ENCODE measurements at places on chromosomes 7 and 10. TPM values are rescaled to one million over a fixed set of nuclear protein-coding genes. Genes with fewer than 3 reads are reported as not detected.

DNA sequence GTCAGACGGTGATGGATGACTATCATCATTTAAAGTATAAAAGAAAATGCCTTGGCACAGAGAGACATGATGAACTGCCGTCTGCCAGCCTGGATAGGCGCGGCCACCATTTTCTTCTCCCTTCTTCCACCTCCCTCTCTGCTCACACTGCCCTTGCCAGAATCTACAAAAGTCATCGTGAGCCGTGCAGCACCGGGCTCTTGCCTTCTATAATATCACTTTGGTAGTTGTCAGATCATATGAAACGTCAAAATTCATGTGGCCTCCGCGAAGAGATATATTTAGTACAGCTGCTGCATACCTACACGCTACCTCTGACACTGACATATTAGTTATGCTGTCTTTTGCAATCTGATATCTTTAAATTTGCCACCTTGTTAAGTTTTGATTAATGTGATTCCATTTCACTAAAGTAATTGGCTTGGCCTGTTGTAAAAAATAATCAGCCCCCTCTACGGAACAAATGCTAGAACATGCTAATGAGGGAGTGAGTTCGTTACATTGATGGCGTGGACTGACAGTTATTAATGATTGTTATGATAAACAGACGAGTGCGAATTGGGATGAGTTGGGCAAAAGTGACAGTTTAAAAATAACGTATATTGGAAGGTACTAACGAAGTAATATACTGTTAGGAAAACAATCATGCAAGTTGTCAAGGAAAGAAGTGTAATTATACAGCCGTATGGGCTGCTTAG is 214.9 kb downstream of the LRMDA start:
- no peak for DNase-seq

DNA sequence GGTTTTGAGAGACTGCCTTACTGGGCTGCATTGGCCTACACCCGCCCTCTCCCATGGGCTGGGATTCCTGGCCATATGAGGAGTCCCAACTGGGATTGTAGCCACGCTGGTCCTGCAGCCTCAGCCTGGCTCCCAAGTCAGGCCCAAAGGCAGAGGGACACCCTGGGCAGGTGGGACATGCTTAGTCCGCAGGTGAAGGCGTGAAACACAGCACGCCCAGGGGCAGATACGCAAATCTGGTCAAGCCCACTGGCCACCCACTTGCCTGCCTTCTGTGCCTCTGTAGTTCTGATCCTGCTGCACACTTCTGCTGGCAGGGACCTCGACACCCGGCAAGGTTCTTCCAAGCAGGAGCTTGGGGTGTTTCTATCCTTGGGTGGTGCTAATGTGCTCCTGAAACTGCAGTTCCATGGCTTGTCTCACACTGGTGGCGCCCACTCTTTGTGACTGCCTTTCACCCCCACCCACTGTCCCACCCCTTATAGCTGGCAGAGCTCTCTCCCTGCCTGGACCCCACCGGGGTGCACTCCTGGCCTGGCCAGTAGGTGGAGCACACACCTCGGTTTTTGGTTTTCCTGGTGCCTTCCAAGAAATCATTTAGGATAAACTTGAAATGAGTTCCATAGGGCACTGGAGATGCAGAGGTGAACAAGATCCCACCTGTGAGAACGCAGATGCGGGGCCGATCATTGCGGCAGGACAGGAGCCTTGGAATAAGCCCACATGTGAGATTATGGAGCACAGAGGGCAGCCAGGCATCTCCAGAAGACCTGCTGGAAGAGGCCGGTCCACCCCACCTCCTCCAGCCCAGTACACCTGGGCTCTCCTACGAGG is 47.9 kb downstream of the MKI67 start:
- peak; percentile 49 for DNase-seq

GRCh38 chr10:23469596-23470237 is 30.8 kb downstream of the OTUD1 start:
- DNase-seq, result no peak

DNA sequence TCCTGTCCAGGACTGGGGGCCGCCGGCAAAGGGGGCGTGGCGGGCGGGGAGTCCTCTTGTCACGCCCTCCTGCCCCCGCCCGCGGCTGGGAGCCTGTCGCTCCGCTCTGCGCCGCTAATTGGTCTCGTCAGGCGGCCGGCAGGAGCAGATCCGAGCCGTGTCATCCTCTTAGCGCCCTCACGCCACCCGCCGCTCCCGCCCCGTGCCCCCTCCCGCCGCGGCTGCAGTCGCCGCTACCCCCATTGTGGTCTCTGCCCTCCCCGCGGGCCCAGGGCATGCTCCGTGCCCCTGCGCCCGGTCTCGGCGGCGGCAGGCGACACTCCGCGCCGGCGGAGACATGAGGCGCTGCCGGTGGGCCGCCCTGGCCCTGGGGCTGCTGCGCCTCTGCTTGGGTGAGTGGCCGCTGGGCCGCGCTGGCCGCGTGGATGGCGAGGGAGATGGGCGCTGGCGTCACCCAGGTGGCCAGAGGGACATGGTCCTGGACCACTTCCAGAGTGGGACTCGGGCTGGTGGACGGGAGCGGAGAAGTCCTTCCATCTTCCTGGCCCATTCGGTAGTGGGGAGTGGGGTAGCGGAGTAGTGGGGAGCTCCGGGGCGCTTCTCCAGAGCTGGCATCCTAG is at the start of gene CDHR1:
Gene CDHR1, plus strand, starts transcription at position 114 of the 620 bp plus-strand sequence. Its CDS starts 224 bp downstream, at position 338.
- DNase-seq, result no peak

DNA sequence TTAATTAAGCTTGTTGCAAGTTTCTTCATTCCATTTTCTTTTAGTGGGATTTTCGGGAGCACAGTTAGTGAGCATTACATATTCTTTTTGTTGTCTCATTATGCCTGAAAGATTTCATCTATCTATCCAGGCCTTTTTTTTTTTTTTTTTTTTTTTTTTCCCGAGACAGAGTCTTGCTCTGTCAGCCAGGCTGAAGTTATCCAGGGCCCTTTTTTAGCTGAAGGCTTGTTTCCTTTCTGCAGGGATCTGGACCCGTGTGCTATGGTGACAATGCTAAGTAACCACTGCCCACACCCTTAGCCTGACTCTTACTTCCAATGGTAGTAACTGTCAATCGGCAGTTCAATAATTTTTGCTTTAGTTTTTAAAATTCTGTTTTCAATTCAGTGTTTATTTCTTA is 190.8 kb upstream of the MTPN start:
- no peak for DNase-seq

- no peak for DNase-seq
Measured at GRCh38 chr10:88831709-88832108, 19.9 kb downstream of the ANKRD22 start.

DNA sequence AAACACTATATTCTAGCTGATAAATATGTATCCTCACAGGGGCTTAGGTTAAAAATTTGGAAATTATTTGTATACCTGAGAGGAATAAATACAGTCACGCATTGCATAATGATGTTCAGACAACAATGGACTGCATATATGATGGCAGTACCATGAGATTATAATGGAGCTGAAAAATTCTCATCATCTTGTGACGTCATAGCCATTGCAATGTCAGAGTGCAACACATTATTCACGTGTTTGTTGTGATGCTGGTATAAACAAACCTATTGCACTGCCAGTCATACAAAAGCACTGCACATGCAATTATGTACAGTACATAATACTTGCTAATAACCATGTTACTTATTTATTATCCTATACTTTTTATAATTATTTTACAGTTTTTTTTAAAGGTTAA is 31.4 kb downstream of the STEAP1B start:
- no peak for DNase-seq

- peak; percentile 49 for DNase-seq
Measured at GRCh38 chr7:141227454-141227853, 153.6 kb downstream of the TMEM178B start.

DNA sequence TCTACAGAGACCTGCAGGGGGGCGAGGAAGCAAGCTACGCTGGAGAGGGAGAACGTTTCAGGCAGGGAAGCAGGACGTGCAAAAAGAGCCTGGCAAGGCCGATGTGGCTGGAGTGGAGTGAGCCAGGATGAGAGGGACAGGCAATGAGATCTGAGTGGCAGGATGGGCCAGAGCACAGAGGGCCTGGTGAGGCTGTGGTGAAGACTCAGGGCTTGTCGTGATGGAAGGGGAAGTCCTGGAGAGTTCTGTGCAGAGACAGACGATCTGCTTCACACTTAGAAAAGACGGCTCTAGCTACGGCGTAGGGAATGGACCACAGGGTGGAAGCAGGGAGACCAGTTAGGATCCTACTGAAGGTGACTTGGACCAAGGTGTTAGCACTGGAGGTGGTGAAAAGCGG is 87.0 kb downstream of the SH3PXD2A start:
- no peak for DNase-seq

GRCh38 chr10:87603769-87604168 is 55.9 kb upstream of the PAPSS2 start:
- DNase-seq, result no peak

DNA sequence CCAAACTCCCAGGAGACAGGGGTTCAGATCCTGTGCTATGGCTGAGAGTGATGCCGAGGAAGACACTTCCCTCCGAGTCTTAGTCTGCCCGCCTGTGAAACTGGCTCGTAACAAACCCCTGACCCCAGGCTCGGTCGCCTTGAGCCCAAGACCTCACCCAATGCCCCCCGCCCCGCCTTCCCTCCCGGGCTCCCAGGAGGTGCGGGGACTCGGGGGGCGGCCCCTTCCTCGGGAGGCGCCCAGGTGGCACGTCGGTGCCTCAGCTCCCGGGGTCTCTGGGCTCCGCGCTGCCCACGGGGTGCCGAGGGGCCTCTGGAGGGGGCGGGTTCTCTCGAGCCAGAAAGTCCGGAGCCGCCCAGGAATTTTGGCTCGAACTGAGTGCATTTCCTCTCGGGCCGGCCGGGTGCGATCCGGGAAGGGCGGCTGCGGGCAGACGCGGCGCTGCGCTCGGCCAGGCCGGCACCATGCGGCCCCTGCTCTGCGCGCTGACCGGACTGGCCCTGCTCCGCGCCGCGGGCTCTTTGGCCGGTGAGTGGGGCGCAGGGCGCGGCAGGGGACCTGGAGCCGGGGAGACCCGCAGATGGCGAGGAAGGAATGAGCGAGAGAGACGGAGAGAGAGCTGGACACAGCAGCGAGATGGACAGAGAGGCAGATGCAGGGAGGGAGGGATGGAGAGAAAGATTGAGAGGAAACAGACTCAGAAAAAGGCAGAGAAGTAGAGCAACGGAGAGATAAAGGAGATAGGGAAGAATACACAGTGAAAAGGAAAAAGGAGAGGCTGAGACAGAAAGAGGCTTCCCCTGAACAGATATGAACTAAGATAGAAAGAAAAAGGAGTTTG is at the start of gene PLAC9:
Gene PLAC9, plus strand, starts transcription at position 432 of the 841 bp plus-strand sequence. Its CDS starts 33 bp downstream, at position 465.
- DNase-seq, result no peak

DNA sequence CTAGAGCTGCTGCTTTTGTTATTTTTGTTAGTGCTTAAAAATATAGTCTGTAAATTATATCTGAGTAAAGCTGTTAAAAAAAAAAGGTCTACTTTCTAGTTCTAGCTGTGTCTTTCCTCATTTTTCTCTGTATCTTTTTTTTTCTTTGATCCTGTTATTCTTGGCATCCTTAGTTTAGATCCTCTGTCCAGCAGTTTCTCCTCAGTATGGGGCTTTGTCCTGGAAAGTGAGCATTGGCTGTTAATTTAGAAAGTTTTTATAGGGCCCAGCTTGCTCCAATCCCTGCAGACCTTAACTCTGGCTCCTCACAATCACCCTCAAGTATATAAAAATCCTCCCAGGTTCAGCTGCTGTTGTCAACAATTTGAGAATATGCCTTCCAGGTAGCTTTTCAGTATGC is 23.5 kb downstream of the DDX50 start:
- DNase-seq, result no peak

DNA sequence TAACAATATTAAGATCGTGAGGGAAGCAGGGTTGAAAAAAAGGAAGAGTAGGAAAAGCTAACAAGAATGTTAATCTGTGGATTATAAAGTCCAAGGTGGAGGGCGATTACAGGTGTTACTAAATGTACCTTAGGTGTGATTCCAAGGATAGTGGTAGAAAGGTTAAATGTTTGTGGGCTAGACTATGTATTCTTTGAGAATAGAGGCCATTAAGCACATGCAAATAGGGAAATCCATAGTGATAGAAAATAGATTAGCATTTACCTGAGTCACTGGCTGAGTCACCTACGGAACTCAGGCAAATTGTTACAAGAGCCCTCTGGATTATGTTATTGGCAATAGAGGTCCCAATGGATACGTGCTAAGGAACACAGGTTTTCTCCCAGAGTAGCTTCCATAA is 9.0 kb downstream of the MGAM2 start:
- DNase-seq, result no peak

DNA sequence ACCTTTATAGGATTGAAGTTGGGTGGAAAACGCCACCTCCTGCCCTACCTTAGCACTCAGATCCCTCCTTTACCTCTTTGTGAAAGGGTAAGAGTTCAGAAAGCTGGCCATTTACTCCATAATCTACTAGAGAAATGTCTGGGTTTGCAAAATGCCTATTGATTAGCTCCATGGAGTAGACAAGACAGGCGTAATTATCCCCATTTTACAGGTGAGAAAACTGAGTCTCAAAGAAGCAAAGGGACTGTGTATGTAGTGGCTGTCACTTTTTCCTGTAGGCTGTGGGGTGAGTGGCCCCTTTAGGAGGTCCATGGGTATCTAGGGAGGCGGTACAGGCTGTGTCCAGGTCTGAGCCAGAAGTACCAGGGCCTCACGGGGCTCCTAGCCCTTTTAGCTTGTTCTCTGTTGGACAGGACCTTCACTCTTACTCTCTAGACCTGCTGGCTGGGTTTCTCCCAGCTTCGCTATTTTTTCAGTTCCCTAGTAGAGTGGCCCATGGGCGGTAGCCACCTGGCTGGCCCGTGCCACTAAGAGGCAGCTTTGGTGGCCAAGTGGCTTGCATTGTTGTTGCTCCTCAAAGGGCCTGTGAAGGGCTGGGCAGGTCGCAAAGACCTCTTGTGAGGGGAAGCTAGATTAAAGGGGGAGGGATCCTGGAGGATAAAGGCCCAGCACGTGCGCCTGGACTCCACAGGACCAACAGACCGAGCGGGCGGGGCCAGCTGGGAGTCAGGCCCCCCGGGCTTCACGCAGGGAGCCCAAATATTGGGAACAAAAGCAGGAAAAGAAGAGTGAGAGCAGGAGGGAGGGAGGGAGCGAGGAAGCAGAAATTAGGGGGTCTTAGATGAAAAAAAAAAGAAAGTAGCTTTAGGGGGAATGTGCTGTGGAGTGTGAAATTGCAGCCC is 4.7 kb upstream of the PAX2 start:
- no peak for DNase-seq

GRCh38 chr10:99832439-99832838 is 50.0 kb downstream of the ABCC2 start:
- no peak for DNase-seq

DNA sequence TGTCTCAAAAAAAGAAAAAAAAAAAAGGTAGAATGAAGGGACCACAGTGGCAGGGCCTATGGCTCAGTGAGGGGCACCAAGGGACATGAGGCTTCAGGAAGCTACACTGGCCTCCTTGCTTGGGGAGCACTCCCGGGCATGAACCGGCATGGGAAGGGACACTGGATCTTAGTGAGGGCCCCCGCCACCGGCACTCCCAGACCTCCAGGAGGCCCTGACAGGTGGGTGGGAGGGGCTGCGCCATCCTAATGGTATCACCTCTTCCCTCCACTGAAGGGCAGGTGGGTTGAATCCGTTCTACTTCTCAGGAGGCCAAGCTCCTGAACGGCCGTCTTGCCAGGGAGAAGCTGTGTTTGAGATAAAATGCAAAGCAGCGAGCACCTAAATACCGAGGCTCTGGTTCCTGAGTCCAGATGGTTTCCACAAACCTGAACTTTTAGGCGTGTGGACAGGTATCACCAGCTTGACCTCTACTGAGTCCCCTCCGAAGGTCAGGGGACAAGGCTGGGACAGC is 69.8 kb downstream of the C10orf143 start:
- DNase-seq, result no peak

Gene FAM25G
- not detected for total RNA-seq

Gene RASA4B
- 1.1 TPM for total RNA-seq

Gene PRLHR
- not detected for total RNA-seq

Gene FAM13C
- 0.21 TPM for total RNA-seq

Gene ELOVL3
- 0.58 TPM for total RNA-seq

Gene TMEM213
- total RNA-seq, result not detected

Gene PTPN20
- total RNA-seq, result 5.6 TPM

Gene PVRIG
- not detected for total RNA-seq

Measured in SK-MEL-5 (cell line).